ENCODE measurements at places on chromosomes 7 and 10.

GRCh38 chr10:16187161-16187560 lies 249.6 kb upstream of the PTER start:
- no peak for DNase-seq

- DNase-seq, result no peak
Observed at GRCh38 chr10:78197628-78198272, 164.1 kb downstream of the RPS24 start.

DNA sequence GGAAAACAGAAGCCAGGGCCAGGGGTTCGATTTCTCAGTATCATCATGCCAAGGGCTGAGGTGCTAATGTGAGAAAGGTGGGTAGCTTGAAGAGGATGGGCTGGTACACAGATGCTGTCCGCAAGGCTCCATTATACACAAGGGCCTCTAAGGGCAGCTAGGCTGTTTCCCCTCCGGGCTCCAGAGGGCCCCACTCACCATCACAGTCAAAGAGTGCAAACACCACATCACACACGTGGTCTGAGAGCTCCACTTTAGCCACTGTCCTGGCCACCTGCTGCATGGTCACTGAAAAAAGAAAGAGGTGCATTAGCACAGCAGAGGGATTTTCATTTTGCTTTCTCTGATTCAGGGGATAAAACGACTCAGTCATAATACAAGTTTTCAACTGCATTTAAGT lies 20.9 kb upstream of the DNAJB12 start:
- no peak for DNase-seq

DNA sequence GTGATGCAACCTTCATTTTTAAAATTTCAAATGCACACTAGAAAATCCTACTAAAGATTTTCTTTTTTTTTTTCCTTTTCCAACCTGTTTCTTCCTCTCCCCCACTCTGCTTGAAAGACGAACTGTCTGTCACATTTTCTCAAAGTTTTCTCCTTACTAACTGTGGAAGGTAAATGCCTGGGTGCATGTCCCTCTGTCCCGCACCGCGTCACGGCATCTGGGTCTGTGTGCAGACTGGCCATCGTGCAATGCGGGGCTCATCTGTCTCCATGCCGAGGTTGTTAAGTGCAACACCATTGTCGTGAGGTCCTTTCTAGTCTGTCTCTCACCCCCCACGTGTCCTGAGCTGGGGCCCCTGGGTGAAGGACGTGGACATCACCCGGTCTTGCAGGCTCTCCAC lies 28.4 kb downstream of the PFKFB3 start:
- DNase-seq, result no peak

DNA sequence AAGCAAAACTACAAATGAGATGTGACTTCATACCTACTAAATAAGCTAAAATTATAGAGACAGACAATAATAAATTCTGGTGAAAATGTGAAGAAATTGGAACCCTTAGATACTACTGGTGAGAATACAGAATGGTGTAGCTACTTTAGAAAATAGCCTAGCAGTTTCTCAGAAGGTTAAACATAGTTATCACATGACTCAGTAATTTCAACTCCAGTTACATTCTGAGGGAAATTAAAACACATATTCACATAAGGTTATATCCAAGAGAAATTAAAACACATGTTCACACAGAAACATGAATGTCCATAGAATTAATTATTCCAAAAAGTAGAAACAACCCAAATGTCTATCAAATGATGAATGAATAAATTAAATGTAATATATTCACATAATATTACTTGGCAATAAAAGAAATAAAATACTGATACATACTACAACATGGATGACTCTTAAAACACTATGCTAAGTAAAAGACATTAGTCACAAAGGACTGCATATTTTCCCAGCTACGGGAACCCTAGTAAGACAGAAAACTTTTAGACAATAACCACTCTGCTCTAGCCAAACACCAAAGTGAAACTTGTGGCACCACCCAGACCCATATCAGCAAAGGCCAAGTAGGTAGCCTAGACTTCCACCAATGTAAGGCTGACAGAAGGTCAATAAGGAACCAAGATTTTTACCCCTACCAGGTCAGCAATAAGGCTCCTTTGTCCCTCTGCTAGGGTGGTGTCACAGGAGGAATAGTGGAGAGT lies 25.1 kb downstream of the SLC25A40 start:
- DNase-seq, result no peak
